CD4-positive, alpha-beta memory T cell (primary cell): ENCODE measurements at places on chromosomes 12 and 14. TPM values are rescaled to one million over a fixed set of nuclear protein-coding genes. Genes with fewer than 3 reads are reported as not detected.

DNA sequence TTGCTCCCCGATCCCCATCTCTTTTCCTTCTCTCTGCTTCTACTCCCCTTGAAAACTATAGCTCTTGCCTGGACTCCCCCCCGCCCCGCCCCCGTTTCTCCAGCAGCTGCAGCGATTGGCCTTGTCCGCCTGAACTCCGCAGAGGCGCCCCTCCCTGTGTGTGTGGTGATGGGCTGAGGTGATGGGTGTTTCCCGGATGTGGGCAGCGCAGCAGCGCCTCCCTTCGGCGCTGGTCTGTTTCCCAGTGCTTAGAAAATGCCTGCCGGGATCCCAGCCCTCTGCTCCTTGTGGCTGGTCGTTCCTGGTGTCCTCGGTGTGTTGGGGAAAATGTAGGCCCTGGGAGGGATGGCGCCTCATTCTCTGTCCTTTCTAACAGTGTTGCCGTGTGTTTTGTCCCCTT lies 43.3 kb downstream of the GALNT8 start:
- no peak overlapping the region for H3K4me3 ChIP-seq
- no peak for DNase-seq
- no peak overlapping the region for H3K27ac ChIP-seq
- no peaks in the 10 kb centered on the region for H3K27me3 ChIP-seq
- H3K36me3 ChIP-seq, result no peaks in the 10 kb centered on the region

GRCh38 chr12:110065540-110065939 lies 17.2 kb upstream of the C12orf76 start:
- no peak overlapping the region for H3K4me3 ChIP-seq
- no peak for DNase-seq
- no peaks in the 10 kb centered on the region for H3K27me3 ChIP-seq

DNA sequence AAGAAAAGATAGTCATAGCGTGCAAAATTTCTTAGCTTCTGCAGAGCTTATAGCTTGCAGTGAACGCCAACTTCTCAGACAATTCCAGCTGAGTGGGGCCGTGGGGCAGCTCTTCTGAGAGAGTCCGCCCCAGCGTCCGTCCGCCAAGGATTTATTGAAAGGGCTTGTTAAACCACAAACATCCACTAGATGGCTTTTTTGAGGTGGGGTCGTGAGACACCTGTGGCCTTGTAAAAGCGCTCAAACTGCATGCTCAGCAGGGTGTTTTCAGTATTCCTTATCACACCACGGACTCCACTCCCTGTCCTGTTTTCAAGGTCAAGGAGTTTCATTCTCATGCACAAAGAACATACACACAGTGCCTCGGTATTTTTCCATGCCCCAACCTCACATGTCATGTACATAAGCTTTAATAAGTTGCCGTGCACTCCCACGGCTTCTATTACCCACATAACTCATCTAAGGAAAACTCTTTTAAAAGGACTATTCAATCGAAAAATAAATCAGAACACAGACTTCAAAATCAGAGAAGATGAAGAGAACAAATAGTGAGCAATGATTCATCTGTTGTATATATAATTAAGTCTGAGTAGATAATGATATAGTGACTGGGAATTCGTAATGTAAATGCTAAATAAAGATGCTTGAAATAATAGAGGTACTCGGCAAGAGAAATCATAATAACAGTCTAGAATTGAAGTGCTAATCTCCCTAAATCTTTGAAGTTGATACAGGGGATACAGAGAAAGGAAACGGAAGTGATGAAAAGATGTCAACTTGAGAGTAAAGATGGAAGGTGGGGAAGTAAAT lies 46.7 kb downstream of the WBP11 start:
- no peak for DNase-seq
- no peaks in the 10 kb centered on the region for H3K36me3 ChIP-seq
- H3K4me1 ChIP-seq, result peaks cover 9% of the 10 kb centered on the region
- no peaks in the 10 kb centered on the region for H3K27me3 ChIP-seq
- H3K27ac ChIP-seq, result no peak overlapping the region

GRCh38 chr12:86662464-86662863 lies 406.3 kb upstream of the MGAT4C start:
- no peaks in the 10 kb centered on the region for H3K27me3 ChIP-seq
- H3K4me1 ChIP-seq, result no peaks in the 10 kb centered on the region
- no peak for DNase-seq
- H3K36me3 ChIP-seq, result no peaks in the 10 kb centered on the region

- H3K36me3 ChIP-seq, result no peaks in the 10 kb centered on the region
- DNase-seq, result no peak
- no peak overlapping the region for H3K27ac ChIP-seq
- no peak overlapping the region for H3K4me3 ChIP-seq
- H3K27me3 ChIP-seq, result peaks cover 3% of the 10 kb centered on the region
Observed at GRCh38 chr12:106672314-106673025, 89.7 kb downstream of the RFX4 start.

GRCh38 chr14:22427771-22428231 lies 161.2 kb downstream of the DAD1 start:
- H3K36me3 ChIP-seq, result no peaks in the 10 kb centered on the region
- H3K27ac ChIP-seq, result no peak overlapping the region
- no peak overlapping the region for H3K4me3 ChIP-seq
- no peaks in the 10 kb centered on the region for H3K27me3 ChIP-seq
- no peaks in the 10 kb centered on the region for H3K4me1 ChIP-seq

GRCh38 chr12:107131832-107132616 lies 38.7 kb upstream of the CRY1 start:
- H3K27me3 ChIP-seq, result no peaks in the 10 kb centered on the region
- H3K4me1 ChIP-seq, result no peaks in the 10 kb centered on the region
- peak; percentile 45 for DNase-seq
- H3K27ac ChIP-seq, result no peak overlapping the region

DNA sequence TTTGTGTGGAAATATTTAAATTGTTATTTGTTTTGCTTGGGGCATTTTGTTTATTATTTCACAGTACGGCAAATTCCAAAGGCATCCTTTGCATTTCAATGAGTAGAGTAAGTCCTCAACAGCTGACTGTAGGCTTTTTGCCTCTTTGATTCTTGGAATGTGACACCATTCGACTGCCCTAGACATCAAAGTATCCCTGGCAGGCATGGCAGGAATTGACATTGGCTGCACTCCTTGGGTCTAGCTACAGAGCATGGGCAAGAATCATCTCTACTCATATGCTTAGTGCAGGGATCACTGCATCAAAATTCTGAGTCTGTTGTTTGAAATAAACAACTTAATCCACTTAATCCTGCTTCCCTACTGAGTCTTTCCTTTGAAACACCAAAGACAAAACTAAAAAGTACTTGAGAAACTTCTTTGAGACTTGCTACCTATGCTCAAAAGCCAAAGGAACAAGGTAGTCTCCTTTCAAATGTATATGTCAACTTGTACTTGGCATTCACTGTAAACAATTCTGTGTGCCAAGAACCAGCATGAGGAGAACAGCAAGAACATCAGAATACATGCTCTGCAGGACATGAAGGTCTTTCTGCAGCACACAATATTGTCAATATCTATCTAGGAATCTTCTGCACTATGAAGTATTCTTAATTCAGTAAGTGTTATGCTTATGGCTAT lies 1569.0 kb upstream of the FLRT2 start:
- H3K4me3 ChIP-seq, result no peak overlapping the region
- no peaks in the 10 kb centered on the region for H3K27me3 ChIP-seq
- no peak for DNase-seq
- H3K4me1 ChIP-seq, result no peaks in the 10 kb centered on the region
- H3K27ac ChIP-seq, result no peak overlapping the region

GRCh38 chr12:29611906-29612305 lies 114.4 kb upstream of the OVCH1 start:
- DNase-seq, result no peak
- no peaks in the 10 kb centered on the region for H3K36me3 ChIP-seq
- H3K4me1 ChIP-seq, result no peaks in the 10 kb centered on the region
- no peak overlapping the region for H3K27ac ChIP-seq

- peak; percentile 17 for DNase-seq
- H3K4me3 ChIP-seq, result no peak overlapping the region
- H3K27ac ChIP-seq, result peak overlapping the region; percentile 14
- H3K27me3 ChIP-seq, result no peaks in the 10 kb centered on the region
- peaks cover 56% of the 10 kb centered on the region for H3K4me1 ChIP-seq
Observed at GRCh38 chr14:63933110-63933509, 80.3 kb downstream of the SYNE2 start.

DNA sequence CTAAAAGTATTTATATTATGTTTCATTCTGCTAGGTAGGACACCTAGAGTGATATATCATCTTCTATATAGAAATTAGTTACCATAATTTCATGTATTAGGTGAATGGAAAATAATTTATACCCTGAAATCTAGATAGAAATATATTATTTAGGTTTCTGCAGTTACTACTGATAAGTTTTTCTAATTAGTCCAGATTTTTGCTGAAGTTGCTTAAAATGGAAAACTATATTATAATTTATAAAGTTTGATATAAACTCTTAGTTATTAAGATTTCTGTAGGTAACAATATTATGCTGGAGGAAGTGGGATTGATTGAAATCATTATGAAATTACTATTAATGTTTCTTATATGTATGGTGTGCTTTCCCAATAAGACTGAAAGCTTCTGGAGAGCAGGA lies 56.0 kb downstream of the SERPINA10 start:
- H3K36me3 ChIP-seq, result no peaks in the 10 kb centered on the region
- no peak for DNase-seq
- no peaks in the 10 kb centered on the region for H3K27me3 ChIP-seq

GRCh38 chr12:68959891-68960464 lies 27.0 kb upstream of the CPM start:
- no peak overlapping the region for H3K27ac ChIP-seq
- no peaks in the 10 kb centered on the region for H3K36me3 ChIP-seq
- no peaks in the 10 kb centered on the region for H3K27me3 ChIP-seq
- H3K4me3 ChIP-seq, result no peak overlapping the region
- DNase-seq, result no peak

Gene SAMD4A
- total RNA-seq, result 1.4 TPM

Gene TAS2R10
- 0.76 TPM for total RNA-seq

Gene RIN3
- total RNA-seq, result 66.9 TPM

Gene RIMBP2
- total RNA-seq, result 0.20 TPM

Gene KRT82
- total RNA-seq, result not detected

Gene CLEC1A
- not detected for total RNA-seq

Gene P2RX2
- total RNA-seq, result not detected
